Cardiac muscle cell (in vitro differentiated cells and primary cell): ENCODE measurements at places on chromosomes 11 and 22. TPM values are rescaled to one million over a fixed set of nuclear protein-coding genes. Genes with fewer than 3 reads are reported as not detected.

IGLL5 gene
- not detected in 2 replicates for polyA plus RNA-seq

MRGPRE gene
- not detected in 2 replicates for polyA plus RNA-seq

OSM gene
- not detected in 2 replicates for polyA plus RNA-seq

ZNHIT2 gene
- 19.5 and 32.8 TPM in 2 replicates for polyA plus RNA-seq

HTR3B gene
- polyA plus RNA-seq, result not detected in 2 replicates
